ENCODE measurements at places on chromosomes 16 and 17.

DNA sequence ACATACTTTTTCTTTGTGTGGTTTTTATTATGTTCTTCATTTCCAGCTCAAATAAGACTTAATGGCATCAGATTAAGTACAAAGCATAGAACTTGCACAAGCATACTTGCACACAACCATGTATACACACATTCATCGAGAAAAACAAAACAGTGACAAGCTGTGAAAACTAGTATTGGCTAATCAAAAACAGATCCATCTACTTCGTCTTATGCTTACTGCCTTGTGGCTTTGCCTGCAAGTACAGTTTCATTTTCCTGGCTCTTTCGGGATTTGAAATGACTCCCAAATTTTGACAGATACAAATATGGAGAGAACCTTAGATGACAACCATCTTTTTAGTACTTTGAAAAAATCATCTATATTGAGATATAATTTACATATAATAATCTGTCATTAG, 338.3 kb downstream of the BCAS3 start:
- no peak for DNase-seq

DNA sequence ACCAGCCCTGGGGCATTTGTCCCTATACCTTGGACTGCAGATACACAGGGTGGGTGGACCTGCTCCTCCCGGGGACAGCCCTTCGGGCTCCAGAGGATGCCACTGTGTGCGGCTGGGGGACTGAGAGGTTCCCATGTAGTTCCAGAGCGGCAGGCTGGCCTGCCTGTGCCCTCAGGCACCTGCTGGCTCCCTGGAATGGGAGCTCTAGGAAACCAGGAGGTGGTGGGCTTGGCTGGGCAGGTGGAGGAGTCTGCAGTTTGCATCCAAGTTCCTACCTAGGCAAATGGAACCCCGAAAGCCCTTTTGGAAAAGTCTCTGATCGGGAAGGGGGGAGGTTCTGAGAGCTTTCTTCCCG, 982 bp downstream of the DBNDD1 start:
- no peak for DNase-seq

DNA sequence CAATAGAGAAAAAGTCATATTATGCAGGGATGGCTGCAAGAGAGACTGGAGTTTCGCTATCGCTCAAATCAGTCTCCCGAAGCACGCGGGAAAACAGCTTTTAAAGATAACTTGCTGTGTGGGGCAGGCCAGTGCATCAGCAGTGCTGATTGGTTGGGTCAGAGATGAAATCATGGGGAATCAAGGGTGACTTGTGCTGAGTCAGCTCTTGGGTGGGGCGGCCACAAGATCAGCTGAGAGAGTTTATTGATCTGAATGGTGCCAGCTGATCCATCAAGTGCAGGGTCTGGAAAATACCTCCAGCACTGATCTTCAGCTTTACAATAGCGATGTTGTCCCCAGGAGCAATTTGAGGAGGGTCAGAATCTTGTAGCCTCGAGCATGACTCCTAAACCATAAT, 430.5 kb downstream of the RBFOX1 start:
- no peak for DNase-seq

- no peak for DNase-seq
These were observed 81.5 kb downstream of the CA4 start for GRCh38 chr17:60231234-60231633.

DNA sequence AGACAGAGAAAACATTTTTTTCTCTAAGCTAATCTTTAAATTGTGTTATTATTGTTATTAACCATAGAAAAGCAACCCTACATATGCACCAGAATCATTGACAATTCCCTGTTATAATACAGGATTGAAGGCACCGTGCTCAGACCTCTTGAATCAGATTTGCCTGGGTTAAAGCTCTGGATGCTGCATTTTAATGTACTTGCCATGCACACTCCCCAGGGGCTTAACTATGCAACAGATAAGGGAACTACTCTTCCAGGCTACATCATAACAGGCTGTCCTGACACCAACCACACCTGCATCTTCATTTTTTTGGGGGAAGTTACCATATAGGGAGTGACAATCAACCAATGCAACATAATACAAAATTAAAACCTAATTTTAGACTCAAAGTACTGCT, 1187.6 kb upstream of the CDH8 start:
- no peak for DNase-seq

GRCh38 chr16:21208446-21209230, 2.7 kb downstream of the ZP2 start:
- no peak for DNase-seq

- no peak for DNase-seq
These were observed 832 bp downstream of the ETV4 start for GRCh38 chr17:43545383-43545632.

- DNase-seq, result no peak
These were observed 18.6 kb downstream of the ALOX12B start for GRCh38 chr17:8068736-8069586.

GRCh38 chr16:24976061-24976779, 38.9 kb downstream of the ARHGAP17 start:
- no peak for DNase-seq

GRCh38 chr16:11240636-11241473, 15.1 kb downstream of the SOCS1 start:
- no peak for DNase-seq
